Activated CD4-positive, alpha-beta memory T cell treated with anti-CD3 and anti-CD28 coated beads for 36 hours (primary cell): ENCODE measurements at places on chromosomes 5 and 9.

DNA sequence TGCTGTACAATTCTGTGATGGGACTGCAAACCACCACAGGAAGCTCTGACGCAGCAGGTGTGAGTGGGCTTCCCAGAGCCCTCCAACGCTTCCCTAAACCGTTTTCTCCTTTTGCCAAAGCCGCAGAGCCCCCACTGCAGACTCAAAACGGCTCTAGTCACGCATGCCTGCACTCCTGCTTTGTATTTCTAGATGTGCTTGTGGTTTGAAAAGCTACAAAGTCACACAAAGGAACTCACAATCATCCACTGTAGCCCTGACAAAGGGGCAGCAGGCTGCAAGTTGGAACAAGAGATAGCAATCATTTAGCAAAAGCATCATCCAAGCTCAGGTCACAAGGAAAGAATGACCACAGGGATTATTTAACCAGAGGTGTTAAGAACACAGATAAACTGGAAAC, 79.3 kb downstream of the PTPN3 start:
- no peak overlapping the region for H3K4me3 ChIP-seq
- no peak overlapping the region for H3K27ac ChIP-seq
- peaks cover 21% of the 10 kb centered on the region for H3K27me3 ChIP-seq
- H3K36me3 ChIP-seq, result no peaks in the 10 kb centered on the region

GRCh38 chr5:7894860-7895259, 25.9 kb downstream of the MTRR start:
- H3K27me3 ChIP-seq, result no peaks in the 10 kb centered on the region
- peaks cover 8% of the 10 kb centered on the region for H3K4me1 ChIP-seq
- peaks cover 74% of the 10 kb centered on the region for H3K36me3 ChIP-seq
- peak overlapping the region; percentile 10 for H3K27ac ChIP-seq

DNA sequence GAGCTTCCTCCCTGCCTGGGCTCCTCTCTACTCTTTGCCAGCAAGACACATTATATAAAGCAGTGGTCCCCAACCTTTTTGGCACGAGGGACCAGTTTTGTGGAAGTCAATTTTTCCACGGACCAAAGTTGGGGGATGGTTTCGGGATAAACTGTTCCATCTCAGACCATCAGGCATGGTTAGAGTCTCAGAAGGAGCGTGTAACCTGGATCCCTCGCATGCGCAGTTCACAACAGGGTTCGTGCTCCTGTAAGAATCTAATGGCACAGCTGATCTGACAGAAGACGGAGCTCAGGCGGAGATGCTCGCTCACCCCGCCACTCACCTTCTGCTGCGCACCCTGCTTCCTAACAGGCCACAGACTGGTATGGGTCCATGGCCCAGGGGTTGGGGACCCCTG, 142.8 kb downstream of the LIFR start:
- H3K4me1 ChIP-seq, result no peaks in the 10 kb centered on the region
- H3K27me3 ChIP-seq, result peaks cover 11% of the 10 kb centered on the region
- DNase-seq, result no peak
- no peak overlapping the region for H3K4me3 ChIP-seq

DNA sequence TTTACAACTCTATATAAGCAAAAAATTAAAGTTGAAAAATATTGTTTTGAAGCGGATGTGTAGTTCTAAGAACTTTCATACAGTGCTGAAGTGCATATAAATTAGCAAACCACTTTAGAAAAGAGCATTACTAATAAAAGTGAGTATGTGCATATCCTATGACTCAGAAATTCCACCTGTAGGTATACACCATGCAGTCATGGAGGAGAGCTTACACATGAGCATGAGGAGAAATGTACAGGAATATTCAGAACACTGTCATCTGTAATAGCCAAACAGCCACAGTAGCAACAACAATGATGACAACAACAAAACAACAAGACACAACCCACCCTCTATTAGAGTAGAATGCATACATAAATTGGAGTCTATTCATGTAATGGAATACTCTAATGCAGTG, 138.2 kb upstream of the ARRDC3 start:
- no peak overlapping the region for H3K4me3 ChIP-seq
- H3K36me3 ChIP-seq, result no peaks in the 10 kb centered on the region
- DNase-seq, result no peak
- H3K27me3 ChIP-seq, result no peaks in the 10 kb centered on the region
- no peak overlapping the region for H3K27ac ChIP-seq

DNA sequence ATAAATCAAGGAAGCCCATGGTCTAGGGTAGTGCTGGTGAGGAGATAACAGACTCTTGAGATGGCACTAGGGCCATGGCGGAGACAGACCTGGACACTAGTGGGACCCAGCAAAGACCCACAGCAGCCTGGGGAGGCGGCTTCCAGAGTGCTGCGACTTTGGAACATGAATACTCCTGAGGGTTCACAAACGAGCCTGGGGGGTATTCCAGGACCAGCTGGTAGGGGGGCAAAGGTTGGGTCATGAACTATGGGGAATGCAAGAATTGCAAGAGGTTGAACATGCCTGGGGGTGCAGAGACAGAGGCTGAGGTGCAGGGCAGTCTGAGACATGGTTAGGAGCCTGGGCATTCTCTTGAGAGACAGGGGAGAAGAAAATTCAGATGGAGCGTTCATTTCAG, 43.8 kb upstream of the SPTLC1 start:
- DNase-seq, result no peak
- peaks cover 22% of the 10 kb centered on the region for H3K27me3 ChIP-seq
- H3K27ac ChIP-seq, result no peak overlapping the region
- H3K4me3 ChIP-seq, result no peak overlapping the region
- no peaks in the 10 kb centered on the region for H3K4me1 ChIP-seq

- peak within 1 kb of the TSS; percentile 58 for H3K4me3 ChIP-seq
- no peaks in the 10 kb centered on the region for H3K36me3 ChIP-seq
- no peak for DNase-seq
- peak within 1 kb of the TSS; percentile 79 for H3K27ac ChIP-seq
- peaks cover 57% of the 10 kb centered on the region for H3K4me1 ChIP-seq
Observed at GRCh38 chr5:176548967-176549444, at the start of gene CDHR2. CDHR2 (plus strand) TSS chr5:176549342; CDS start chr5:176565353, 16,011 bp downstream.

DNA sequence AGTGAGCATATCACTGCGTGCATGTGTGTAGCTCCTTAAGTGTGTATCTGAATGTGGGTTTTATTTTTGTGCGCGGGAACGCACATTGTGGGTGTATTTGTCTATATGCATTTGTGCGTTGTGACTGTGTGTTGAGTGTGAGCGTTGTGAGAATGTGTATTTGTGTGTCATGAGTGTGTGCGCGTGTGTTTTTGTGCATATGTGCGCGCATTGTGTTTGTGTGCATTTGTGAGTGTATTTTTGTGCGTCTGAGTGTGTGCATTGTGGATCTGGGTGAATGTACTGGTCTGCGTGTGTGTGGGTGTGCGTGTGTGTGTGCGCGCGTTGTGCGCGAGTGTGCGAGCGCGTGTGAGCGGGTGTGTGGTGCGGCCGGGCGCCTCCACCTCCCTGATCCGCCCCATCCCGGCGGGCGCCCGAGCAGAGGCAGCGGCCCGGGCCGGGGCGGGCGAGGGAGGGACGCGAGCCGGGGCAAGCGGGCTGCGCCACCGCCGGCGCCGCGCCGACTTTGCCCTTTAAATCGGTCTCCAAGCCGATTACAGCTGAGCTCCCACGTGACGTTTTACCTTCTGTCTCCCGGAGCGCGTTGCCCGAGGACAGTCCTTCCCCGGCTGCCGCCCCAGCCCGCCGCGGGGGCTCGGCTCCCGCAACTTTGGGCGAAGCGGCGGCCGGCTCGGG, at the start of gene RASGRF2:
TSS of gene RASGRF2 (plus strand) at position 596 of the 675 bp plus-strand sequence. CDS start 376 bp downstream, outside the sequence.
- peak within 1 kb of the TSS; percentile 81 for H3K4me3 ChIP-seq
- peak; percentile 67 for DNase-seq
- no peaks in the 10 kb centered on the region for H3K36me3 ChIP-seq
- H3K27me3 ChIP-seq, result peaks cover 6% of the 10 kb centered on the region
- peaks cover 48% of the 10 kb centered on the region for H3K4me1 ChIP-seq
- H3K27ac ChIP-seq, result peak within 1 kb of the TSS; percentile 56

- H3K27ac ChIP-seq, result peak overlapping the region; percentile 13
- peak overlapping the region; percentile 77 for H3K4me3 ChIP-seq
- peaks cover 56% of the 10 kb centered on the region for H3K4me1 ChIP-seq
- peak; percentile 32 for DNase-seq
- H3K36me3 ChIP-seq, result peaks cover 17% of the 10 kb centered on the region
Observed at GRCh38 chr9:127915325-127915752, 1.5 kb downstream of the ST6GALNAC4 start.

- DNase-seq, result no peak
- H3K27ac ChIP-seq, result no peak overlapping the region
- no peaks in the 10 kb centered on the region for H3K27me3 ChIP-seq
- no peaks in the 10 kb centered on the region for H3K4me1 ChIP-seq
- H3K36me3 ChIP-seq, result no peaks in the 10 kb centered on the region
Observed at GRCh38 chr5:150503386-150503785, 4.5 kb upstream of the NDST1 start.
